ENCODE measurements at places on chromosomes 7 and 10.

- no peak for DNase-seq
Observed at GRCh38 chr7:12385364-12385786, 18.3 kb downstream of the VWDE start.

DNA sequence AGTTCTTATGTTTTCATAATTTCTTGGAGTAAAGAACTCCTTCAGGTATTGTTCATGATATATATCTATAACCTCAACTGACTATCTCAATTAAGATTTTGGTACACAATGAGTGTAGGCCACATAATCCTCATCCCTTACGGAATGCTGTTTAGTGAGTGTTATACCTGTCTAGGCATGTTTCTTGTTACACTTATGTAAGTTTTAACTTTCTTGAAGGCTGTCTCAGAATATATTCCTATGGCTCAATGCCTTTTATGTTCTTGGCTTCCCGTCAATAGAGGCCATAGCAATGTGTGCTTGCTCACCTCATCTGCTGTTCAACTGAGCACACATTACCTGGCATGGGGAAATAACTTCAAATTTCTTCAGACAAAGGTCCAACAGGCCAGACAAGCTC lies 185.1 kb downstream of the CTTNBP2 start:
- DNase-seq, result no peak

- no peak for DNase-seq
Observed at GRCh38 chr10:89651916-89652573, 7.0 kb upstream of the PANK1 start.

DNA sequence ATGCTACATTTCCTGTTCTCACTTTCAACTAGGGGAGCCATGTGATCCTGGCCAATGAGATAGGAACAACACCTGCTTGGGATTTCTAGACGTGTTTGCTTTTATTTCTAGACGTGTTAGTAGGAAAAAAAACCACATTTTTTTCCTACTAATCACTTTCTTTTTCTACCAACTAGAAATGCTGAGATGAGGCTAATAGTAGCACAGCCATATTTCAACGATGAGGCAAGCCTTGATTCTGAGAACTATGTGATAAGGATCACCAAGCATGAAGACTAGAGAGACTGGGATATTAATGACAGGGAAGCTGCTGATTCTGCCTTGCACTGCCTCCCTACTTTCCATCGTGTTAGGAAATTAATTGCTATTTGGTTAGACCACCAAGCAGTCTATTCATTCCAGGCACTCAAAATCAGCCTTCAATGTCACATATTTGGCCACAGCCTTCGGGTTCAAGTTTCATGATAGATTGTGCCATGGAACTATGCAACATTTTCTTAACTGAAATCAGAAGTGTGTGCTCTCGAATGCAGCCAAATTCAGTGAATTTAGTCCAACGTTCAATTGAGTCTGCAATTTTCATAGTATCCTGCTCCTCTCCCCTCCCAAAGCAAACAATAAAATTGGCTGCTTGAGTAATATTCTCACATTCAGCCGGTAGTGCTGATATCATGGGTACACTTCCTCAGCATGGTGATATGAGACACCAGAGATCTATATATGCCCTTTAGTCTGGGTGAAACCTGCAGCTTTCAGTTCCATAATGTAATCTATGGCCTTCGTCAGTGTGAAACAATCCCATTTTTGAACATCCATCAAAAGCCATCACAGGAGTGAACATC lies 98.1 kb downstream of the GPR37 start:
- DNase-seq, result no peak

DNA sequence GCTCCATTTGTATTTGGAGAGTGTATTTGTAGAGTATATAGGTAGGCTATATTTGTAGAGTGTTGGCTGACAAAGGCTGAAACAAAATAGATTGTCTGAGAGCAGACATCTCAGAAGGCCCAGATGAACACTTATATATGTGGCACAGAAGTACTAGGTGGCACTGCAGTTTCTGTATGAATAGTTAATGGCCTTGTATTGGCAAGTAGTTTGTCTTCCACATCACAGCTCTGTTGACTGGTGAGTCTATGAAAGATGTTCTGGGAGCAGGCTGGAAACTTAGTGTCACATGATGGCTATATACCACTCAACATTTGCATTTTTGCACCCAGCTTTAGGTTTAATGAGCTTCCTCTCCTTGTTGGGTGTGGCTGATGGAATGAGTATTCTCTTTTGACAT lies 51.9 kb downstream of the CCNY start:
- no peak for DNase-seq

- DNase-seq, result no peak
Observed at GRCh38 chr7:82507365-82507975, 63.9 kb upstream of the CACNA2D1 start.

DNA sequence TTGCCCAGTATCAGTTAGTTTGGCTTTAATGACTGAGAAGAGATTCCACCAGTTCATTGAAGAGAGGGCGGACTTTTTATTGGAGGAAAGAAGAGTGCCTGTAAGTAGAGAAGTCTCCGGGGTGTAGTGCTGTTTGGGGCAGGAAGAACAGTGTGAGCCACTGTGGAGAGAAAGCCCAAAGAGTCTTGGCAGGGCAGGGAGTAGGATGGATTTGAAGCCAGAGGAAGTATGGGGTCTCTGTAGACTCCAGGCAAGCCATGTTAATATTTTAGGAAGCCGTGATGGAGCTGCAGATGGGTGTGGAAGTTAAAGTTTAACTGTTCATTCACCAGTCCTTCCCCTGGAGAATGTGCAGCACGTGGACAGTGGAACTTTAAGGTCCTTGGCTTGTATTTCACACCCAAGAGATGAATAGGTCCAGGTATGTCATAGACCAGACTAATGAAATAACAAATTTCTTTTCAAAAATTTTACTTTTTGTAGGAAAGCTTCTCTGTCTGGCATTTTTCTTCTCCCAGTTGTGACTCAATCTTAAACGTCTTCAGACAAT lies 54.1 kb downstream of the TCF7L2 start:
- DNase-seq, result no peak

GRCh38 chr7:42236266-42236975 lies 588 bp downstream of the GLI3 start:
- no peak for DNase-seq

DNA sequence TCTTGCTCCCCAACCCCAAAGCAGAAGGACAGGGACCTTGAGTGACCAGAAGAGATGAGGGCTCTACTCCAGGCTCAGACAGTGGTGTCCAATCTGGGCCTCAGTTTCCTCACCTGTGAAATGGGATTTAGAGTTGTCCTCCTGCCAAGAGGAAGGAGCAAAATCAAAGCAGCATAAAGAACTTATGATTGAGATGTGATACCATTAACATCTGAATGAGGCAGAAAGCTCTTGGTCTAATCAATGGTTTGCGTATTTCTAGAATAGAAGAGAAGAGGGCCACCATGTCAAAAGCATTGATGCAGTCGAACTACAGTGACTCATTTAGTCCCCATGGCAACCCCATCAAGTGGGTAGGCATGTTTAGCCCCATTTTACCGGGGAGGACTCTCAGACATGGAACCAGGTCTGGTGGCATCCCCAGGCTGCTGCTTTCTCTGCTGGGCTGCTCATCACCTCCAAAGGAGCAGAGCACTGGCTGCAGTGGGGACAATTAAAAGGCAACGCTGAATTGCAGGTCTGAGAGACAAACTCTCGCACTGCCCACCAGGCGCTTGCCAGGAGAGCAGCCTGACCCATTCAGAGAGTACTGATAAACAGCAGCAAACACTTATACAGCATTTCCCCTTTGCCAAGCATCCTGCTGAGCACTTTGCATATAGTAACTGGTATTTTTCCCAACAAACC lies 175.9 kb downstream of the NEURL1 start:
- DNase-seq, result no peak

DNA sequence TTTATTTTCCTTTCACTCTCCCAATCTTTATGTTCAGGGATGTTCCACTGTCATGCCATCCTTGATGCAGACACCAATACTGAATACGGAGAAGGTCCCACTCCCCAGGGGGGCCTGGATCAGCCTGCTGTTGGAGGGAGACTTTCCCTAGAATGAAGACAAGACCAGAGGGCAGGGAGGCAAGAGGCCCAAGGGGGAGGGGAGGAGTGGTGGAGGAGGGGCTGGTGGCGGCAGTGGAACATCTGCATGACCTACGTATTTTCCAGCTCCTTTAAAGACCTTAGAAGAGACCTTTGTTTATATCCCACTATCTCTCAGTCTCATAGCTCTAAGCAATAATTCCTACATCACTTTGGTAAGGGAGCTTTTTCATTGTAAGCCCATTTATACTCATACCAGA lies 183.0 kb downstream of the HECW1 start:
- no peak for DNase-seq

DNA sequence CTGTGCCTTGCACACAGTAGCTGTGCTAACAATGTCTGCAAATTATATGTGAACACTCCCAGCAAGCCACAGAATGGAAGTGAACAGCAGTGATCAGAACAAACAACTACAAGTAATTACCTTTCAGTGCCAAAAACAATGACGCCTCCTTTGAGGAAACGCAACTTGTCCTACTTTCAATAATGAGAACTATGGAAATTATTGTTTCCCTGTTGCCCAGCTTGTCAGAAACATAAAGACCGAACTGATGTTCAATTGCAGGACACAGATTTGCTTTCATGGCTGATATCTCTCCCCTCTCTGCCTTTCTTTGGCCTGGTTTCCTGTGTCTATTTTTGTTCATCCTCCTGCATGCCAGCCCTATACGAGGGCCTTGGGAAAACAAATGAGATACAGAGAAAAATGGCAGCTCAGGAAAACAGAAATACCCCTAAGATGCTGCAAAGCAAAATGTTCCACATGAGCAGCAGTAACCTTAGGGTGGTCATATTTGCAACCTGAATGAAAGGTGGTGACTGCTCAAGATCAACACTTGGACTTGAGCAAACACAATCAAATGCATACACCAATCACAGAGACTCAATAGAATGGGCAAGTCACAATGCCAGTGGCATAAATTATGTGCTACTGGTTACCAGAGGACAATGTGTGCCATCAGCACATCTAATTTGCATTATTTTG lies 26.8 kb downstream of the COBL start:
- no peak for DNase-seq

GRCh38 chr10:90458054-90458453 lies 399.8 kb downstream of the HTR7 start:
- DNase-seq, result no peak

- no peak for DNase-seq
Observed at GRCh38 chr10:100496567-100496966, 23.1 kb downstream of the SEC31B start.

- no peak for DNase-seq
Observed at GRCh38 chr7:124516911-124517310, 248.7 kb downstream of the GPR37 start.
